T-helper 1 cell (primary cell): ENCODE measurements at places on chromosomes 3 and 15.

GRCh38 chr3:193899001-193899400, 236.9 kb upstream of the HES1 start:
- DNase-seq: no peak

DNA sequence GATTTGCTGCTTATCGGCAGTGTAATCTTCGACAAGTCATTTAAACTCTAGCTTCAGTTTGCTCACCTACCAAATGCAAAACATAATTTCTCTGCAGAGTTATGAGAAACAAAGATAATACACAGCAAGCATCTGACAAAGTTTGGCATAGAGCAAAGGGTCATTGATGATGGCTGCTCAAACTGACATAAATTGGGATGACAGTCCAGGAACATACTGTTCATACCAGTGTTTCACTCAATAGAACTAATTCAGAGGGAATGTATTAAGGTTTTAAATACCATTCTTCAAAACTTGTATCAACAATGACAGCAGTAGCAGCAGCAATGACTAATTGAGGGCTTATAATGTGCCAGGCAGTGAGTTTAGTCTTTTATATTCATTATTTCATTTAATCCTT, 137.6 kb downstream of the SPATA16 start:
- DNase-seq: no peak

GRCh38 chr3:50154476-50154839, 666 bp upstream of the SEMA3F start:
- no peak for DNase-seq

DNA sequence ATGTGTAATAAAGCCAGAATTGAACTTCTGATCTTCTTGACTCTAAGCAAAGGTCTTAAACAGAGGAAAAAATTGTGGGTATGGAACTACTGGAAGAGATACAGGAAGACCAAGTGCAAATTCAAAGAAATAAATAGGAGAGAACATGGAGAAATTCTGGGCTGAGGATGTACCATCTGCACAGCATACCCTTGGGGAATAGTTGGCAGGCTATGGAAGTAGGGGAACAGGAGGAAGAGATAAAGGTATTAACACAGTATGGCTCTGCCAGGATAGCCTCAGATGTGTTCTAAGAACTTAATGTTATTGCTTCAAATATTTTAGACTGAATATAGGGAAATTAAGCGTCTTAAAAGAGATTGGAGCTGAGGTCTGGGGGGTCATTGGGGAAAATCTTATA, 485.4 kb downstream of the CNTN3 start:
- DNase-seq: no peak

DNA sequence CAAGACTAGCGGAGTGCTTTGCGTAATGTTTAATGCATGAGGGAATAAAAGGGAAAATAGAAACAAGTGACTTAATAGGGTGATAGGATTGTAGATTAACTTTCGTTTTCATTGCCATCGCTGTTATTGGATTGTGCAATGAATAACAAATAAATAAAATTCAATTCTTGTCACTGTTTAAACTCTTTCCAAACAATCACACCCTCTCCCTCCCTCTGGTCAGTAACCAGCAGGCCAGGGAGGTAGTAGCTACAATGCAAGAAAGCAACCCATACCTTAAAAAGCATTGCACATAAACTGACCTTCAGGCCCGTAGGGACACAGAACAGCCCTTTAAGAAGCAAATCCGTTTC, 705 bp upstream of the TFRC start:
- DNase-seq: no peak

GRCh38 chr3:45105855-45106671, 40.1 kb downstream of the CDCP1 start:
- peak; percentile 21 for DNase-seq

- DNase-seq: no peak
Measured at GRCh38 chr3:52290596-52291507, 3.2 kb downstream of the GLYCTK start.

- DNase-seq: no peak
Measured at GRCh38 chr3:46926871-46927717, 49.5 kb downstream of the CCDC12 start.

DNA sequence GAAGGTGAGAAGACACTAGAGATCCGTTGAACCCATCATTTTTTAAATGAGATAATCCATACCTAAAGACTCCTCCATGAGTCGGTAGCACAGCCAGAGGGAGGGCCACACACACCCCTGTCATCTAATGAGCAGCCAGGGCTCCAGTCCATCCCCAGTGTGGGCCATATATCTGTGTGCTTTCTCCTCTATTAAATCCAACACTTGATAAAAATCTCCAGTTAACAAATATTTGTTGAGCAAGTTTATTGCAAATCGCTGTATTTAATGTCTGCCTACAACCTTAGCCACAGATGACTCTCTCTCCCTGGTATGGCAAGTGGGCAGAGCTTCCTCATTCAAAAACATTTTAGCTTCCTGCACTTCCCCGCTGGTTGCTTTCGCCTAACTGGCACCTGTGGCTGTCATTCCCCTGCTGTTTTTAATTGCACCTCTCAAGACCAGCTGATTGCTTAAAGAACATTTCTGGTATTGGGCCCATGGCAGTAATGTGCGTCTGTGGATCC, 82.8 kb downstream of the SMAD3 start:
- no peak for DNase-seq
